ENCODE measurements at places on chromosomes 3 and 15.
A peak's percentile ranks its signal among the peaks of the same experiment; 100 is the strongest.

- DNase-seq: no peak
Observed at GRCh38 chr15:48086133-48086532, 34.7 kb upstream of the SLC24A5 start.

- DNase-seq: peak; percentile 56
Observed at GRCh38 chr3:124467980-124468902, 262.0 kb upstream of the UMPS start.

- DNase-seq: no peak
Observed at GRCh38 chr15:55349282-55349681, 30.3 kb downstream of the PIGB start.

DNA sequence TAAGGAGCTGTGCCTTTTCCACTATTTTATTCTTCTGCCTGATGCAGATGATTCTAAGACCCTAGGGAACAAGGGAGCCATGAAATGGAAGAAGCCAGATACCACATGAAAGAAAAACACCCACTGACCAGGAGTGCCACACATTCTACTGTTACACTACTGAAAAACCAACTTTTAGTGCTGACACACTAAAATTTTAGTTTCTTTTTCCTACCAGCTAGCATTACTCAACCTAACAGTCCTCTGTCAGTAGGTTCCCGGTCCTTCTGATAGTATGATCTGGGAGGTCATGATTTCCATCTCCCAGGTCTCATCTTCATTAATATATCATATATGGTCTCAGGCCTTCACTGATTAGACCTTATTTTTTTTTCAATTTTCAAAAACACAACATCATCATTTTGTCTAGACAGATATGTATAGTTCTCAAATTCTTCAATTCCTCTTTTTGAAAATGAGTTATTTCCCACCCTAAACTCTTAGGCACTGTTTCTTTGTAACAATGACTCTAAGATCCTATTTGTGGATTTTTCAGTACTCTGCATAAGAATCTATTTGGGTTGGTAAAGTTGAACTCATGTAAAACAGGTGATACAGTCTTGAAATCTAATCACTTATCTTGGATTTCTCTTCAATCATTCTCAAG lies 321.8 kb downstream of the CTNNB1 start:
- no peak for DNase-seq
